ENCODE measurements at places on chromosomes 6 and 20.

- no peak for DNase-seq
These were observed 40.3 kb downstream of the GPX5 start for GRCh38 chr6:28565823-28566526.

- DNase-seq, result no peak
These were observed 112.2 kb downstream of the SULF2 start for GRCh38 chr20:47672886-47673670.

DNA sequence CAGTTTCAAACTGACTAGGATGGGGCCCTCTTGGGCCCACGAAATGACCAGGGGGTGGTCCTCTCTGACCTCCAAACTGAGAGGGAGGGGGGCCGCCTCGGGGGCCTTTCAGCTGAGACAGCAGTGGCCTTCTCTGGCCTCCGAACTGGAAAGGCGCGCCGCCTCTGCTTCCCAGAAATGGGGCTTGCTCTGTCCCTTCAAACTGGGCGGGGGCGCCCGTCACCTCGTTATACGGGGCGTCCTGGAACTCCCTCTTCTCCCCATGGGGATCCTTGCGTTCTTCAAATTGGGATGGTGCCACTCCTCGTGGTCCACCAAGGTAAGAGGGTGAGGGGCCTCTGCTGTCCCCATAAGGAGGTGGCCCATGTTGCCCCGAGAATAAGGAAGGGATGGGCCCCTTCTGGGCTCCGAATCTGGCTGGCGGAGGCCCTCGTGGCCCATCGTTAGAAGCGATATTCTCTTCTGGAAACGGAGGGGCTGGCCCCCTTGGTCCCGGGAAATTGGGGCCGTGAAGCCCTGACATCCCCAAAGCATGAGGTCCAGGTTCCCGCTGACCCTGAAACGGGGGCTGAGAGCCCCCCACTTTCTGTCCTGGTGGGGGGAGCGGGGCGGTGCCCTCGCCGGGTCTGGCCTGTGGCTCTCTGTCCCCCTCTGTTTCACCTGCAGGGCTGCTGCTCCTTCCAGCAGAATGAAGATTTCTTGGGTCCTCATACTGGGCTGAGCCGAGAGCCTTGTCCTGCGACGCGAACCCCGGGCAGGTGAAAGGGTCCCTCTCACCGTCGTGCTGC, 18.7 kb upstream of the TCFL5 start:
- no peak for DNase-seq

GRCh38 chr6:64580346-64580745, 944.7 kb downstream of the PHF3 start:
- DNase-seq, result no peak

DNA sequence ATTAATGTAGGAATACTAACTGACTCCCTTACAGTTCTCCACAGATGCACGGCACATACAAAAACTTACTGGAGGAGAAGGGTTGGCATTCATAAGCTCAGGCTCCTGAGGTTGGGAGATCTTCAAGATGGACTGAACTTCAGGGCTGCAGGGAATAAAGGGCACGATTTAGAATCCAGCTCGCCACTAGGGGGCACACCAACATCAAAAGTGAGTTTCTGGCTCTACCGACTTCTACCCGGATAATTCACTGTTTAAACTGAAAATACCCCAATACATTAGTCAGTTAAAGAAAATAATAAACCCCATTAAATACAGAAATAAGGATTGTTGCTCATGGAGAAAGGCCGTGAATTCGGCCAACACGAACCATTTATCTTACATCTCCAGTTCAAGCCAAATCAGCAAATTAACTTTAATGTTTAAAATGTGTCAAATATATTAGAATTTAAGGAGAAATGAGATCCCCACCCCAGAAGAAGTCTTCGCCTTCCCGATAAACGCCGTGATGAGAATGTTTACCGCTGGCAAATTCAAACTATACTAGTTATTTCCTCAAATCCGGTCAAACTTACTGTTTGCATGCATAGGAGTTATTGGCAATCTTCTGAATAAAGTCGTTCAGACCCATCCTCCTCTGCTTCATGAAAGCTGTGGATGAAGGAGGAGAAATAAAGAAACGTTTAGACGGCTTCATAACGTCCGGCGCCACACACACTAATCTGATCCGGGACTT, 121.7 kb upstream of the SLC2A12 start:
- DNase-seq, result peak; percentile 91

- DNase-seq, result no peak
These were observed 162.0 kb downstream of the FAXC start for GRCh38 chr6:99187429-99187828.

DNA sequence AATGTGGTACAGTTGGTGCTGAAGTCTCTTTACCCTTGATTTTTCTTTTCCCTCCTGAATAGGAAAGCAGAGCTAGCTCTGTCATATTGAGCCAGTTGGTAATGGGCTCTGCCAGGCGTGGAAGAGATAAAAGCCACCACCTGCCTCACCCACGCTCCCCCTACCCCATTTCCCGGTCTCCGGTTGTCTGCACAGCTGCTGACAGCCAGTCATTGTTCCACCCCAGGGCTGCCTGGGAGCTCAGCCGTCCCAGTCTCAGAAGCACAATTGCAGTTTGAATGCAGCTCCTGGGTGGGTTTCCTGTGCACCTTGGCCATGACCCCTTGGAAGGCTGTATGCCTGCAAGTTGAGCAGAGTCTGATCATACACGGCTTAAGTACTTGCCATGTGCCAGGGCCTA, 675.2 kb upstream of the FLRT3 start:
- DNase-seq, result no peak

- peak; percentile 63 for DNase-seq
These were observed 289.4 kb upstream of the STXBP5 start for GRCh38 chr6:146914489-146915483.

GRCh38 chr20:36866681-36867495, 9.1 kb upstream of the TLDC2 start:
- DNase-seq, result no peak

DNA sequence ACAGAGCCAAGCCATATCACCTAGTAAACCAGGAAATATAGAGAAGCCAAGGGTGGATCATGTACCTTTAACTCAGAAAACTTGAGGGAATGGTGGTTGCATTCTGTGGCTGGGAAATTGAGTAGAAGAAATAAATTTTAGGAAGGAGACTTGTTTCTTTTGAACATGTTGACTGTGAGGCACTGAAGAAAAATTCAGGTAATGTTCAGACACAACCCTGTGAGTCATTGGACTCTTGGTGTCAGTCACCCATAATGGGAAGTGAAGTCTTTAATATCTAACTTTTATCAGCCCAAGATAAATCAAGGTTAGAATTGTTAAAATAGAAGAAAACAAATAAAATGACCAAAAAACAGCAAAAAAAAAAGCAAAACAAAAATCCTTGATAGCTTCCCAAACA, 98.8 kb upstream of the GRIK2 start:
- no peak for DNase-seq

DNA sequence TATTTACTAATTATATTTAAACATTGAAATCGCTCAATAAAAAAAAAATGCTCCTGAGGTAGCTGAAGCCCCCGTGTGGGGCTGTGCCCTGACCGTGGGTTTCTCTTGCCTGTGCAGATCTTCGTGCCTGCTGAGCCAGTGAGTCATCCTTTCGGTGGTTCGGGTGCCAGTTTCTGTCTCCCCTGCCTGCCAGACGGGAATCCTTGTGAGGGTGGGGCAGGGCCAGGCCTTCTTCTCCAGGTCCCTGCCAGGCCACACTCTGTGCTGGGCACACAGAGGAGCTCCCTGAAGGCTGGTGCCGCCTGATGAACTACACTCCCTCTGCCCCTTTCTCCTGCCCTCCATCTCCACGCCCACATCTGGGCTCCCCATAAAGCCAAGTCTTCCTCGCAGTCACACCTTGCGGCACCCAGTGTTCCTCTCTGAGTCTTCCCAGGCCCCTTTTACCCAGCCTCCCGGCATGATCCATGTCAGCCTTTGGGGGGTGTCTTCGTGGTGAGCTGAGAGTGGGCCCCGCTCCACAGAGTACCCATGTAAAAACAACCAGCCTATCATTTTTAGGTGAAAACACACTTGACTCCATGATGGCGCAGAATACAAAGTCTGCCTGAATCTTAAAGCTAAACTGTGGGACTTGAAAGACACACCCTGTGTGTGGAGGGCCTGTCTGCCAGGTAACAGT, 19.3 kb downstream of the FGD2 start:
- no peak for DNase-seq

DNA sequence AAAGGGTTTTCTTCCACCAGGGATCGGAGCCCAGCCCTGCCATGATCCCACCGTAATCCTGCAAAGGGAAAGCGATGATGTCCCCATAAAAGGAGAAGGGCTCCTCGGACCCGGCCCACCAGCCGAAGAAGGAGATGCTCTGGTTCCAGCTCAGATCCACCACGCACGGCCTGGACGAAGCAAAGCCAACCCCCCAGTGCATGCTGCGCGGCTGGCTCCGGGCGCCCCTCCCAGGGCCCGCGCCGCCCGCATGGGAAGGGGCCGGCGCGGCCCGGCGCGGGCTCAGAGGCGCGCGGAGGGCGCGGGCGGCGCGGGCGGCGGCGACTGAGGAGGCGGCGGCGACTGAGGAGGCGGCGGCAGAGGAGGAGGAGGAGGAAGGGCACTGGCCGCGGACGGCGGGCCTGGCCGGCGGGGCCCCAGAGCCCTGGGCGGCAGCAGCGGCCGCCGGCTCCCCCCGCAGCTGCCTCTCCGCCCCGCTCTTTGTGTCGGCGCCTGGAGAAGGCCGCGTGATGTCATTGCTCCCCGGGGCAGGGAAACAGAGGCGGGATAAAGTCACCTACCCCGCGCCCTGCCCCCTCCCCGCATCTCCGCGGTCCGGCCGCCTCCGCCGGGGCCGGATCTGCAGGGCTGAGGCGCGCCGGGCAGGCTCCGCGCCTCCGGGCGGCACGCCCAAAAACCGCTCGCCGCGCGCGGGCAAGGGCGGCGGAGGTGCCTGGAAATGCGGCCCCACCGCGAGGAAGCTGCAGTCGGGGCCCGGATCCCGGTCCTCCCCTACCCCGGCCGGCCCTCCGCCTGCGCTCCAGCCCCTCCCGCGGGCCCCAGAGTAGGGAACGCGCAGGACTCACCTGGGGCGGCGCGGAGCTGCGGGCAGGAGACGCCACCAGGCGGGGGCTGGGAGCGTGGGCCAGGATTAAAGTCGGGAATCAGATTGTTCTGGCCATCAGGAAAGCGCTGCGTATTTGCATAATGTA, at the start of gene FAXC:
Gene FAXC, minus strand, starts transcription at position 504 of the 971 bp plus-strand sequence. Its CDS starts 302 bp downstream, at position 202.
- DNase-seq, result peak; percentile 57

DNA sequence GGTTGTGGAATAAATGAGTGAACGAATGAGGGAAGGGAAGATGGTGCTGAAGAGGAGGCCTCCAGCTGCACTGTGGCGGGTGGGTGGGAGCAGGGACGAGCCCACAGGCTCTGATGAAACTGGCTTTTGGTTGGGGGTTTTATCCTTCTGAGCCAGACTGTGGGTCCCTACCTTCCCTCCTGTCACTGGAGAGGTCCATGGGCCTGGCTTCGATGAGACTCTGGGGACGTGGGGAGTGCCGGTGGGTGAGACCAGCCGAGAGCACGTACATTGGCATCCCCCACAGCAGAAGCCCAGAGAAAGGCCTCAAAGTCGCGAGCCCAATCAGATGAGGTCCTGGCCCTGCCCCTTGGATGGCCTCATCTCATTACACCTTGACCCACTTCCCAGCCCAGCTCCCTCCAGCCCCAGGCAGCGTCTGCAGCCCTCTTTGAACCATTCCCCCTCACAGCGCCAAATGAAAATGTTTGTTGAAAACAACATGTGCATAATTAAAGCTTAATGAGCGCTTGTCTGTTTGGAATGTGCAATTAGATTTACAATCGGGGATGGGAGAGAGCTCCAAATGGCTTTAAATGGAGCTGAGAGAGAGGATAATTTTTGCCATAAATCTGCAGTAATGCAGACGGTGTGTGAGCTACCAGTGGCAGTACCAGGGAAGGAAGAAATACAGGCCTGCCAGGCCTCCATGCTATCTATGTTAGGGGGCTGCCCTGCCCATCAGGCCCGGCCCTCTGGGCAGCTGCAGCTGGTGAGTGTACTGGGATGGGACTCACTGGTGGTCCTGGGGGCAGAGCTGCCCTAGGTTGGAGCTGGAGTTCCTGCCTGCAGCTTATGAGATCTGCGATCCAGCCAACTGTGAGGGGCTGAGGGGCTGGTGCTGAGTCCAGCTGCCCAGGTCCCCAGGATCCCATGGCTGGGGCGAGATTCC, 47.2 kb downstream of the TOX2 start:
- DNase-seq, result no peak

GRCh38 chr6:148677594-148678476, 69.0 kb upstream of the UST start:
- DNase-seq, result no peak

DNA sequence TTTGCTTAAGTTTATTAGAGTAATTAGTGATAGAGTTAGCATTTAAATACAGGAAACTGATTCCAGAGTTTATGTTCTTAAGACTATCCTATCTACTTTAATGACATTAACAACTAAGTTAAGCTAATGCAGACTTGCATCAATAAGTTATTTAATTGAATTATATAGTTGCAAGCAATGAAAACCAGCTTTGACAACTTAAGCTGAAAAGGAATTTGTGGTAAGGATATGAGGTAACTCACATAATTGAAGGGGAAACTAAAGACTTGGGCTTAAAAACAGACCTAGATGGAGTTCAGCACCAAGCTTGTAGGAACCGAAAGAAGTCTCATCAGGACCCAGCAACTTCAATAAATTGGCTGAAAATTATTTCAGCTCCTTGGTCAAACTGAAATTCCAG, 222.3 kb downstream of the IBTK start:
- no peak for DNase-seq

GRCh38 chr20:33732166-33732970, 572 bp downstream of the ZNF341 start:
- peak; percentile 95 for DNase-seq

DNA sequence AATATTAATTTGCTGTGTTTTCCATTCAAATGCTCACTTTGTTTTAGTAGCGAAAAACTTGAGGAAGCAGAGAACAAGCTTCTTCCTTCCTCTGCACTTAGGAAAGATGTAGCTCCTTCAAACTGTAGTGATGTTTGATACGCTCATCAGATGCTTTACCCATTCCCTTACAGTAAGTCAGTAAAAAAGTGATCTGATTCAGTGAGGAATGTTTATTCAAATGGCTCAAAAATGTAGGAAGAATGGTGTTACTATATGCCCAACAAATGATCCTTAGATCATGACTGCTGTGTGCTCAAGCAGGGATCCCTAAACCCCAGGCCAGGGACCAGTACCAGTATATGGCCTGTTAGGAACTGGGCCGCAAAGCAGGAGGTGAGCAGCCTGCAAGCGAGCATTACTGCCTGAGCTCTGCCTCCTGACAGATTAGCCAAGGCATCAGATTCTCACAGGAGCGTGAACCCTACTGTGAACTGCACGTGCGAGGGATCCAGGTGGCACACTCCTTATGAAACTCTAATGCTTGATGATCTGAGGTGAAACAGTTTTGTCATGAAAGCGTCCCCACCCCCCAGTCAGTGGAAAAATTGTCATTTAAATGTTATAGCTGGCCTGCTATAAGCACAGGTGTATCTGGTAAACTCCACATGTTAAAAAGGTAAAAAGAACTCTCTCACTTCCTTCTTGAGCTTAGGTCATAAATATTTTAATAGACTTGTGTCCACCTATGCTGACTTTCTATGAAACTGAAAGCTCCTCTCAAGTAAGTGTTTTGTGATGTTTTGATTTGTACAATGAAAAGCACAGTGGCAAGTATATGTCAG, 187.2 kb downstream of the FOXC1 start:
- DNase-seq, result no peak

GRCh38 chr20:63174309-63175037, 41.5 kb downstream of the YTHDF1 start:
- DNase-seq, result no peak

Data from right forelimb (tissue), 1 donor.